T-helper 17 cell (primary cell): ENCODE measurements at places on chromosomes 1 and 21.

GRCh38 chr1:42942444-42942843 is 16.2 kb downstream of the SLC2A1 start:
- no peak for DNase-seq

- no peak for DNase-seq
Measured at GRCh38 chr1:64953241-64953640, 13.1 kb downstream of the JAK1 start.

GRCh38 chr1:83596331-83596730 is 402.6 kb downstream of the TTLL7 start:
- no peak for DNase-seq

DNA sequence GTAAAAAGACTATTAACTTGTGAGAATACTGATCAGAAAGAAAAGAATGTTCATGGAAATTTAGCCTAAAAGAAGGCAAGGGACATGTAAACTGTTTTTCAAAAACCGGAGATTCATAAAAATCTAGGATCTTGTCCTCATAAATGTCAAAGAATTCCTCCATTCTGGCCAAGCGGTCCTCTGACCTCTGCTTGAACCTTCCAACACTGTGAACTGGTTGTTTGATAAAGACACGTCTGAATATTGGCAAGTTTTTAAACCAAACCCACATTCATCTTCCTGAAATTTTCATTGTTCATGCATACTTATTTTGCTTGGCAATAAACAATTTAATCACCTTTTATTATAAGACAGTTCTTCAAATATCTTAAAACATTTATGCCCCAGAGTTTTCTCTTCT is 19.8 kb downstream of the ASPM start:
- DNase-seq: no peak

- no peak for DNase-seq
Measured at GRCh38 chr1:82759035-82759434, 958.3 kb downstream of the ADGRL2 start.

GRCh38 chr1:244730153-244730933 is 77.4 kb downstream of the DESI2 start:
- no peak for DNase-seq
